Astrocyte (in vitro differentiated cells and primary cell): ENCODE measurements at places on chromosomes 2 and 18.
A peak's percentile ranks its signal among the peaks of the same experiment; 100 is the strongest.

- no peak for DNase-seq
These were observed 107.9 kb downstream of the ALPK2 start for GRCh38 chr18:58520969-58521368.

- no peak for DNase-seq
These were observed 10.5 kb upstream of the TOGARAM2 start for GRCh38 chr2:28970464-28971160.

- DNase-seq: no peak
These were observed 244.0 kb downstream of the DYSF start for GRCh38 chr2:71697106-71698004.

DNA sequence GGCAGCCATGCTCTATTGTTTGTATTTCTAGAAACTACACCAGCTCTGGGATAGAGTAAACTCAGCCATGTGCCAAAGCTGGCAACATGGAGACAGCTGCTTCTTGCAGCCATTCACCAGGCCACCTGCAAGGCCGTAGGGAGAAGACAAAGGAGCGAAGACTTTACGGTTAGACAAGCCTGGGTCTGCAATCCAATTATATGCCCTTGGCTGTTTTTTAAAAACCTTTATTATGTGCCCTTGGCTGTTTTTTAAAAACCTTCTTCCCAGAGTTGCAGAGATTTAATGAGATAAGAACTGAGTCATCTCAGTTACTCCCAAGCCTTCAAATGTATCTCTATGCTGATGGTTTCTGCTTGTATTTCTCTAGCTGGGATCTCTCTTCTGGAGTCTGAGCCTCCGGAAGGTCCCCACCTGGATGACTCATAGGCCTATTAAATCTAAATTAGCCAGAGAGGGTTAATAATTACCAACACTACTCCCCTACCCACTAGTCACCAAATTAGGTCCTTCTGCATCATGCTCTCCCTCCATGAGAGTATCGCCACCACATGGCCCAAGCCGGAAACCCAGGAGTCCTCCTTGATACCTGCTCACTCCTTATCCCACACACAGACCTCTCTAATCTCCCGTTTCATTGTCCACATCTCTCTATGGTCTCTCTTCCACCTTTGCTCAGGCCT is 17.5 kb upstream of the DPP4 start:
- no peak for DNase-seq

- no peak for DNase-seq
These were observed 6.3 kb downstream of the TPRKB start for GRCh38 chr2:73730810-73731209.

- no peak for DNase-seq
These were observed 176.1 kb upstream of the TNP1 start for GRCh38 chr2:217035967-217036366.

- DNase-seq: no peak
These were observed 166.0 kb downstream of the NCK2 start for GRCh38 chr2:105910497-105911238.

- DNase-seq: no peak
These were observed 1425.7 kb downstream of the DSC3 start for GRCh38 chr18:29616867-29617266.

- DNase-seq: peak; percentile 69
These were observed 36.9 kb downstream of the TRAK2 start for GRCh38 chr2:201414099-201415023.

DNA sequence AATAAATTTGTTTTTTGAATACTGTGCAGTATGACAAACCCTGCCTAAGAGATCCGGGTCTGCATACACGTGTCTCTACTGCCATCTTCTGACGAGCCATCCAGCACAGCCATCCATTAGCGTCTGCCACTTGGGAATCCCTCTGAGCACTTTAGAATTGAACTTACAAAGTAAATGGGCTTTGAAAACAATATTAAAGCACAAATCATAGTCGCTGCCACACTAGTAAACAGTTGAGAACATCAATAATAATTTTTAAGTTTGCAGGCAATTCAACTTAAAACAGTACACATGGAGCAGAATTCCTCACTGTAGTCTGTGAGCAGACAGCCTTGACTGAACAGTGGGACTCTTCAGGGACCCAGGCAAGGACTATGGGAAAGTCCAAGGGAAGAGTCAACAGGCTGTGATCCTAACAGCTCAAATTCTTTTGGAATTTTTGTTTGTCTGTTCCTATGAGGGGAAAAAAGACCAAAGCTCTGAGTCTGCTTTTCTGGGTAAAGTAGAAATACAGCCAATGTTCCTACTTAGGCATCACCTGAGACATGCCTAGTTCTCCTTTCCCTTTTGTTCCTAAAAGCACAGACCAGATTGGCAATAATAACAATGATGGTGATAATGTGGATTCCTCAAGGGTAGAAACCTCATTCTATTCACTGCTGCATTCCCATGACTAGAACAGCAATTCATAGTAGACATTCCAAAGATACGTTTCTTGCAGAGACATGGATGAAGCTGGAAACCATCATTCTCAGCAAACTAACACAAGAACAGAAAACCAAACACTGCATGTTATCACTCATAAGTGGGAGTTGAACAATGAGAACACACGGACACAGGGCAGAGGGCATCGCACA is 92.9 kb downstream of the MREG start:
- peak; percentile 67 for DNase-seq

DNA sequence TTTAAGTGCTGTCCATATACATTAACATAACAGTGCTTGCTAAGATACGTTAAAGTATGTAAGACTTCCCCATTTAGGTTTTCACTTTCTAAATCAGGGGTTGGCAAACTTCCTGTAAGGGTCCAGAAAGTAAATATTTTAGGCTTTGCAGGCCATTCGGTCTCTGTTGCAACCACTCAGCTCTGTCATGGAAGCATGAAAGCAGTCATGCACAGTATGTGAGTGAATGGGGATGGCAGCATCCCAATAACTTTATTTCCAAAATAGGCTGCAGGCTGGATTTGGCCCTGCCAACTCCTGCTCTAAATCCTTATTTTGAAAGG is 128.7 kb downstream of the PLA2R1 start:
- no peak for DNase-seq

GRCh38 chr2:16393500-16394071 is 272.0 kb downstream of the CYRIA start:
- no peak for DNase-seq
